GM03348 (cell line): ENCODE measurements at places on chromosomes 6 and 20.

GRCh38 chr6:112933947-112934346 lies 586.8 kb downstream of the RFPL4B start:
- DNase-seq: no peak

DNA sequence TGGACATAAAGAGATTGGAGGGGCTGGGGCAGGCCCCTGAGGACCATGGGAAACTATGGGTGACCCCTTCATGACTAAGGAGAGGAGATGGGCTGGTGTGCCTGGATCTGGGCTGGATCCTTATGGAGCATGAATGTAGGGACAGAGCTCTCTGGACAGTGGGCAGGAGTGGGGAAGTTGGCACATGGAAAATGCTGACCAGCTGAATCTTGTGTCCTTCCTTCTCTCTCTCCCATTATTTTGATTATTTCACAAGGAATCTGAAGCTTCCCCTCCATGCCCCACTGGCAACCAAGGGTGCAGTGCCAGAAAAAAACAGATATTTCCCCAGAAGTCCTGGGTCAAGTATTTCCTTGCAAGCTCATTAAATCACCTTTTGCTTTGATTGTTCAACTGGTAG lies 175.2 kb downstream of the DHX35 start:
- no peak for DNase-seq

DNA sequence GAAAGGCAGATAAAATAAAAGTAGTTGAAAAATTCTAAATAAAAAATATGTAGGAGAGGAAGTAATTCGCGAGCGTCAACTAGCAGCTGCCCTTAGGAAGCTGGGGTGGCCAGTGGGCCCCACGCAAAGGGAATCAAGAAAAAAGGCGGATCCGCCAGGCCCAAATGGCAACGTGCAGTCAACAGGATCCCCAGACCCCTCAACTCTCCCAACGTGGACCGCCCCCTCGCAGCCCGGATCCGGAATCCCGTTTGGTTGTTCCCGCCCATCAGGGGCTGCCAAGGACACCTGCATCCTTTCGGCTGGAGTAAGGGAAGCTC lies 296 bp downstream of the DZANK1 start:
- peak; percentile 86 for DNase-seq

GRCh38 chr6:40962241-40962640 lies 76.8 kb downstream of the UNC5CL start:
- peak; percentile 76 for DNase-seq

DNA sequence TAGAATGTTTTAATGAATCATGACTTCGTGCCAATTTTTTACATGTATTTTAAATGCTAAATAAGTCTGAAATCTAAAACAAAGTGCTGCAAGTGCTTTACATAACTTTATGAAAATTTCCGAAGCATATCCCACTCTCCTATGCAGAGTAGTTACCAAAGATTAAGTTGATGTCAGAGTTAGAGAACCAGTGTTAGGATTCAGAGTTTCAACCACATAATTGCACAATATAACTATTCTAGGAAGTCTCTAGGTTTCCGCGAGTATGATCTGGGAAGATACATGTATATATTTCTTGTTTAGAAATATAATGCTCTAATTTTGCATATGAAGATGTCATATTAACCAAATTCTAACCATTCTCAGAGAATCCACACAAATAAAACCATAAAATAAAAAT lies 74.8 kb downstream of the ASCC3 start:
- no peak for DNase-seq

GRCh38 chr6:54060286-54060685 lies 51.0 kb upstream of the MLIP start:
- DNase-seq: peak; percentile 22

- DNase-seq: peak; percentile 28
Observed at GRCh38 chr6:14917109-14917910, 328.6 kb upstream of the JARID2 start.

DNA sequence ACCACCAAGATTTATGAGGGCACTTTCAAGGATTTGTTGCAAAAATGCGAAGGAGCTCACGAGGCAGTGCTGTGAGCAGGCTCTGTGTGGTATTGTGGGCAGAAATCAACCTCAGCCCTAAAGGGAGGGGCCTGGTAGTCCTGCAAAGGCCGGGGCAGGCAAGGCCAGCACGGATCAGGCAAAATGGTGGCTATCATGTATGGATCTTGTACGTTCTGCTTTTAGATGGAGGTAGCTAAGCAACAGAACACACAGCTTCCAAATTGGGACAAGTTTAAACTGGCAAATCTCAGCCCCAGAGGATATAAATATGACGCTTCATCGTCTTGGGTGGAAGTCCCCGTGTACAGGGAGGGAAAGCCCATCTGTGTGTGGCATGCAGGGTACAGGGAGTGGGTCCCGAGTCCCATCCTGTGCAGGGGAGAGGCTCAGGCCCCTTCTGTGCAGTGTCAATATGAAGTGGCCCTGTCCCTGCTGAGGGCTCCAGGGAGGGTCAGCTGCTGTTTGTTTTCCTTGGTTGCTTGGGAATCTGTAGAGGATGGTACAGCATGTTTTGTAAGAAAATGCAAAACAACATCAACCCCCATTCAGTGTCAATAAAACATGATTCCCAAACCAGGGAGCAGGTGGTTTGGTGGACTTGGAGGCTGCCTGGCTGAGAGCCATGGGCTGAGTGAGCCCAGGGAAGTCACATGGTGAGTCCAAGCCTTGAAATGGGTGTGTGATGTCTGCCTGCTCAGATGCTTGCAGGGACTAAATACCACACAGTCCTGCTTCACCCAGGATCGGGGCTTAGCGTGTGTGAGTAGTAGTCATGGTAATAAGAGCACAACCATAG lies 113.0 kb downstream of the SYCP2 start:
- no peak for DNase-seq

- no peak for DNase-seq
Observed at GRCh38 chr6:11607383-11607782, 69.8 kb downstream of the TMEM170B start.

DNA sequence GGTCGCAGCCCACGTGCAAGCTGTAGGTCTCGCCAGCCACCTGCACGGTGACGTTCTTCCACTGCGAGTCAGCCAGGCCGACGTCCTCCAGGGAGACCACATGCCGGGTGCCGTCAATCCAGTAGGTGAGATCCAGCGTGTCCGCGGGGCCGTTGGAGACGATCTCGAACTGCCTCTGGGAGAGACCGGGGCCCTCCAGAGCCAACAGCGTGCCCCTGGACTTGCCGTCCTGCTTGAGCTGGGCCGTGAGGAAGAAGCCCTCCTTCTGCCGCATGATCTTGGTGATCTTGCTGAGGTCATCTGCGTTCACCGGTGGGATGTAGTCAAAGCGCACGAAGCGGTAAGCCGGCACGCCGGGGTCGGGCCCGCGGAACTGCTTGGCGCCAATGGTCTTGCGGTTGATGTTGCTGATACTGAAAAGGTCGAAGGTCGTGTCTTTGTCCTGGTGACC lies 5.1 kb downstream of the THBS2 start:
- no peak for DNase-seq

GRCh38 chr6:91366781-91367180 lies 779.9 kb upstream of the MAP3K7 start:
- no peak for DNase-seq
